GM13976 (cell line): ENCODE measurements at places on chromosomes 4 and X.

GRCh38 chrX:78493180-78493579 lies 165.8 kb upstream of the CYSLTR1 start:
- no peak for DNase-seq

GRCh38 chrX:53265771-53266574 lies 15.4 kb downstream of the IQSEC2 start:
- no peak for DNase-seq

GRCh38 chr4:185383451-185383850 lies 12.3 kb downstream of the LRP2BP start:
- no peak for DNase-seq

DNA sequence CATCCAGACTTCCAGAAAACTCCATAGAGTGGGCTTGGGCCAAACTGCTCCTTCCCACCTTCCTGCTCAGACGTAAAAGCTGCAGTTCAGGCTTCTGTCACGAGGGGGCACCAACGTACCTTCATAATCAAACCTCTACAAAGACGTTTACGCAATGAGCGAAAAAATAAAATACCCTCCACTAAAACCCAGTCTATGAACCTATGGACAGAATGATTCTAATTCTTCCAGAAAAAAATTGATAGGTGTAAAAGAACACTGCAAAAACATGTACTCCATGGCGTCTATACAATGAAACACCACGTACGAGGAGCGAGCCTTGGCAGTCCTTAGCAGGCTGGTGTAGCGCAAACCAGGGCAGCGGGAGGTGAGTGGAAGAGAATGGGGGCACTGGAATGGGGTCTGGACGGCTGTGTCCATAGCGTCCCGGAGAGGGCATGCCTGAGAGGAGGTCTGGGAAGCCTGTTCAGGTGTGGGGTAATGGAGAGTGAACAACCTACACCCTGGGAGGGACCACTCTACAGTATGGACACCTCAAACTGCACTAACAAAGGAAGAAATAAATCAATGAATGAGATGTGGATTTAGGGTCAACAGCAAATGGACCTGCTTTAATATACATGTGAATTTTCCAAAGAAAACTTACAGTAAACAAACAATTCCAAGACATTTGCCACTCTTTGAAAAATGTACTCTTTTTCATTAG lies 14.4 kb upstream of the RAB40A start:
- DNase-seq, result peak; percentile 14

DNA sequence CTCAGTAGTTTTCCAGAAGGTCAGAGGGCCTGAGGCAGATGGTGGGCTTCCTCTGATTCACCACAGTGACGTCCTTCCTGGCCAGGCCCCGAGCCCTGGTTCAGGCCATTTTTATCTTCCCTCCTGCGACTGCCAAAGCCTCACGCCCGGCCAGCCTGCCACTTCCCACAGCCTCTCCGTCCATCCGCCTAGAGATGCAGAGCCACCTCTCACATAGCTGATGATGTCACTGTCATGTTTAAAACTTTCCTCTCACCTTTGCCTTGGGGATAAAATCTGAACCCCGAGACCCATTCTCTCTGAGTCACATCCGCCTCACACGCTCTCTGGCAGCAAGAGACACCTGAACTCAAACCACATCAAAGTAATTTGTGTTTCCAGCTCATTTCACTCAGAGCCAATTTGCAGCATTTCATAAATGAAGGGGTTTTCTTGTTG lies 175.3 kb downstream of the QDPR start:
- DNase-seq, result peak; percentile 57

DNA sequence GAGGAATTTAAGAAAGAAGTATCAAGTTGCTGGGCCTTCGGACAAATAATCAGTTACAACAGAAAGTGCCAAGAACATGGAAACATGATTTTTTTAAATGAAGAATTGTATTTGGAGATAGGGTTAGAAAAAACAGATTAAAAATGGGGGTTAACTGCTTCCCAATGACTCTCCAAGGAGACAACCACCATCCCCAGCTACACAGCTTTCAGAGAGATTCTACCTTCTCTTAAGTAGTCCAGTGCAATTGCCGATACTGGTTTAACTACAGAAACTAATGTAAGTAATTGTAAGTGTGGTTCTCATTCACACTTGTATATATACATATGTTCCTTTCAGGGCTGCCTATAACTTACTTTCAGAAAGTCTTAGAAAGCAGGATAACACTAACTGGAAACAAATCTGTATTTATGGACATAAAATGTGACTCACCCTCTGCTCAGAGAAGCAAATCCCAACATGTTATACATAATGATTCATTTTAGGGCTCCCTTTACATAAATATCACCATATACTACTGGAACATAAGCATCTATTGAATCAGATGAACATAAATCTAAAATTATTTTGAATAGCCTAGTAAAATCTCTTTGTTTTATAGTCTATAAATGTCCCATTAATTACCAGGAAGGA lies 248.9 kb upstream of the UGT8 start:
- no peak for DNase-seq

GRCh38 chr4:129254126-129254525 lies 158.2 kb downstream of the C4orf33 start:
- DNase-seq, result no peak

DNA sequence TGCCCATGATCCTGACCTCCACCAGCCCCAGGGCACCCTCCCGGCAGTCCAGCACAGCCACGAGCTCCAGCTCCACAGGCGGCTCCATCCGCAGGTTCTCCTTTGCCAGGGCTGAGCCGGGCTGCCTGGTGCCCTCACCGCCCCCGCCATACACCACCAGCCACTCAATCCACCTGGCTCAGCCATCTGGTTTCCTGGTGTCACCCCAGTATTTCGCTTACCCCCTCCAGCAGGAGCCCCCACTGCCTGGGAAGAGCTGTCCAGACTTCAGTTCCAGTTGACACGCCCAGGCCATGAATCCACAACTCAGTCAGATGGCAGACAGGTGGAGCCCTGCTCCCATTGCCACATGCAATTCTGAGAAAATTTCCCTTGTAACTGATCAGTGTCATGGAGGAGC lies 3.9 kb downstream of the SHISA3 start:
- no peak for DNase-seq
